Substantia nigra (tissue), 51 donors: ENCODE measurements at places on chromosomes 3 and 15.

GRCh38 chr15:31732726-31733125, 297.6 kb upstream of the CHRNA7 start:
- DNase-seq: no peak

- DNase-seq: no peak
These were observed 68.8 kb downstream of the CTNNB1 start for GRCh38 chr3:41267975-41268640.

GRCh38 chr3:186826976-186827857, 15.3 kb upstream of the ADIPOQ start:
- DNase-seq: peak; percentile 43

DNA sequence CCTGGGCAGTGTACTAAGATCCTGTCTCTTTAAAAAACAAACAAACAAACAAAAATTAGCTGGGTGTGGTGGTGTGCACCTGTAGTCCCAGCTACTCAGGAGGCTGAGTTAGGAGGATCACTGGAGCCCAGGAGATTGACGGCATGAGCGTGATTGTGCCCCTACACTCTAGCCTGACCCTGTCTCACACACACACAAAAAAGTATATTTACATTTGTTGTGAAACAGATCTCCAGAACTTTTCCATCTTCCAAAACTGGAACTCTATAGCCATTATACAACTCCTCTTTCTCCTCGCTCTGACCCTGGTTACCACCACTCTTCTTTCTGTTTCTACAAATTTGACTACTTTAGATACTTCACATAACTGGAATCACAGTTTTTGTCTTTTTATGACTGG, 56.0 kb upstream of the CCNB2 start:
- DNase-seq: no peak

GRCh38 chr3:172317984-172318383, 130.3 kb downstream of the GHSR start:
- DNase-seq: no peak

GRCh38 chr3:117107946-117108345, 398.4 kb downstream of the TUSC7 start:
- DNase-seq: no peak

DNA sequence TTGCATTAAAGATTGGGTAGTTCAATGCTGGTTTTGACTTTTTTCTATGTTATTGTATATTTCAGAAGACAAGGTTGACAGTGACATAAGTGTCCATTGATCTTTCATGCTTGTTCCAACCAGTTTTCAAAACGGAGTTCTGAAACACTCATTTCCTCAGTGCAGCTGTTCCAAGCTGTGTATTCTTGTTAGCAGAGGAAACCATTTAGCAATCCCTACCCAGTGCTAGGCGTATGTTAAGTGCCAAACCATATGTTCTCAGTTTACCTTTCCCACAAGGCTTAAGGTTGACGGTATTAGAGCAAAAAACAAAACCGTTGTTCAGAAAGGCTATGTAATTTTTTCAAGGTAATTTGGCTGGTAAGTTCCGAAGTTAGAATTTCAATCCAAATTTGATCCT, 9.1 kb downstream of the ATOSA start:
- DNase-seq: no peak

GRCh38 chr3:31813197-31813596, 167.9 kb downstream of the OSBPL10 start:
- no peak for DNase-seq

GRCh38 chr3:126127452-126127851, 43.5 kb upstream of the SLC41A3 start:
- no peak for DNase-seq

- no peak for DNase-seq
These were observed 623.0 kb downstream of the OTOL1 start for GRCh38 chr3:162119651-162120050.

- no peak for DNase-seq
These were observed 149.6 kb downstream of the AGBL1 start for GRCh38 chr15:86229306-86229705.

GRCh38 chr3:11236588-11237461, 35.4 kb upstream of the ATG7 start:
- no peak for DNase-seq

DNA sequence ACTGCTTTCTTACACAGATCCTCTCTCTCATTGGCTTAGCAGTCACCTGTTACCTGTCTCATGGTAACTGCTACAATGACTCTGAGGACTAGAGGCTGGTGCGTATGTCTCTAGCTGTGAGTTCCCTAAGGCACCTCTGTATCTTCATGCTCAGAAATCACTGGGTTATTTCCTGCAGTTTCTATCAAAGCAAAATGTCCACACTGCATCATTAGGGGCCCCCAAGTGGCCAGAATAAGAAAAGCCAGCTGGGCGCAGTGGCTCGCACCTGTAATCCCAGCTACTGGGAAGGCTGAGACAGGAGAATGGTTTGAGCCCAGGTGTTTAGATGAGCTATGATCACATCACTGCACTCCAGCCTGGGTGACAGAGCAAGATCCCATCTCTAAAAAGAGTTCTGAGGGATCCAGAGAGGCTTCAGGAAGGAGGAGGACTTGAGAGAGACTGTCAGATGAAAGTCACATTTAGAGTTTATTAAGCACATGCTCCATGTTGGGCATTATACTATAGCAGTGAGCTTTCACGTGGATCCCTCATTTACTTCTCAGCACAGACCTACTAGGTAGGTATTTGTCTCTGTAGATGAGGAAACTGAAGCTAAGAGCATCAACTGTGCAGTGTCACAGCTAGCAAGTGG, 2.3 kb upstream of the VPS18 start:
- DNase-seq: no peak

DNA sequence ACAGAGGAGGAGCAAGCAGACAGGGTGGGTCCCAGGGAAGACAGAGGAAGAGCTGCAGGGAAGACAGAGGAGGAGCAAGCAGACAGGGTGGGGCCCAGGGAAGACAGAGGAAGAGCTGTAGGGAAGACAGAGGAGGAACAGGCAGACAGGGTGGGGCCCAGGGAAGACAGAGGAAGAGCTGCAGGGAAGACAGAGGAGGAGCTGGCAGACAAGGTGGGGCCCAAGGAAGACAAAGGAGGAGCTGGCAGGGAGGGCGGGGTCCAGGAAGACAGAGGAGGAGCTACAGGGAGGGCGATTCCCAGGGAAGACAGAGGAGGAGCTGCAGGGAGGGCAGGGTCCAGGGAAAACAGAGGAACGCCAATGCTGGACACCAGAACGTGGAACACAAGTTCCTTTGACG, 66.5 kb downstream of the PLXNA1 start:
- no peak for DNase-seq

DNA sequence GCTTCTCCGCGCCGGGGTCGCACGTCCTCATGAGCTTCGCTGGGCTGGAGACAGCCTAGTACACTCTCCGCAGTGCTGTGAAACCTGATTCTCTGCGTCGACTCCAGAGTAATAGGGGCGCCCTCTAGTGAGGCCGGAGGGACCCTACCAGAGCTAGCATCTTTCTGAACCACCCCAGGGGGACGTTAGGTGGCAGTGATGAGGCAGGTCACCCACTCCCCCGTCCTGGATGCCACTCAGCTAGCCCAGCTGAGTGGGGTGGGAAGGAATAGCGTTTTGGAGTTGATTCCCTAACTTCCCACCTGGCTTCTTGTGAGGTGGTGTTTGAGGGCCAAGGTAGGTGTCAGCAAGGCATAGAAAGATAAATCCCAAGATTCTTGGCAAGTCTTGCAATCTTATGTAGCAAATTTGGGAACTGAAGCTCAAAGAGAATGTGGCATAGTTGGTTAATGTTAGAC, 4.0 kb downstream of the DUOXA2 start:
- DNase-seq: peak; percentile 83

DNA sequence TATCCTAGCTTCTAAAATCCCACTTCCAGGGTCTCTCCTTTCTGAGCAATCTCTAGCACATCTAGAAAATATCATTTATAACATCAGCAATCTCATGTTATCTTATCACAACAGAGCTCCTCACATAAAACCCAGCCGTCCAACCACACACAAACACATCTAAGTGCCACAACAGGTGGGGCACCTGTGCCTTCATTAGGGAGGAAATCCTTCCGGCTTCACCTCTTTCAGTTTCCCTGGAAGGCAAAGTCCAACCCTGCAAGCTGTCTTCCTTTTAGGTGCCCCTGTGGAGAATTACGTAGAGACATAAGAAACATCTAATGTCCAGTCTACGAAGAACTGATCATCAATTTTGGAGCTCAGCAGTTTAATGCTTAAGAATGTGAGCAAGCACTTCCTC, 1.6 kb downstream of the ZDHHC3 start:
- no peak for DNase-seq

DNA sequence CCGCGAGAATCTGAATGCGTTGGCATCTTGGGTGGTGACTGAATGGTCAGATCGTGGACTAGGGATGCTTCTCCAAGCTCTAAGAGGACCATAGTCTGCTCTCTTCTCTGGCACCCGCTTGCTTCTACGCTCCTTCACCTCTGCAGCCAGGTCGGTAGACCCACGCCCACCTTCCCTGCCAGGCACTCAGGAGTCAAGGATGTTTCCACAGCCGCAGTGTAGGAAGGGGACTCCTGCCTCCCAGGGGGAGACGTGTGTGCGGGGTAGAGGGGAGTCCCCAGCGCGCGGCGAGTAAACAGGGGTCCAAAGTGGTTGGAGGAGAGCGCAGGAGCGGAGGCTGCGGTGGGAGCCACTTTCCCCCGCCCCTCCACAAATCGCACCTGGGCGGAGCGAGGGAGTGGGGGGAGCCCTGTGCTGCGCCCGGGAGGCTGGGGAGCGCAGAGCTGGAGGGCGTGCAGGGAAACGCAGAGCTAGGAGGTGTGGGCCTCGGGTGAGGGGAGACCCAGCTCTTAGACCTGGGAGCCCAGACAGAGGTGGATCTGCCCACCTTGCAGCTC, 1.7 kb downstream of the LRRC3B start:
- DNase-seq: no peak

GRCh38 chr15:48720646-48721045, 75.1 kb upstream of the FBN1 start:
- no peak for DNase-seq

DNA sequence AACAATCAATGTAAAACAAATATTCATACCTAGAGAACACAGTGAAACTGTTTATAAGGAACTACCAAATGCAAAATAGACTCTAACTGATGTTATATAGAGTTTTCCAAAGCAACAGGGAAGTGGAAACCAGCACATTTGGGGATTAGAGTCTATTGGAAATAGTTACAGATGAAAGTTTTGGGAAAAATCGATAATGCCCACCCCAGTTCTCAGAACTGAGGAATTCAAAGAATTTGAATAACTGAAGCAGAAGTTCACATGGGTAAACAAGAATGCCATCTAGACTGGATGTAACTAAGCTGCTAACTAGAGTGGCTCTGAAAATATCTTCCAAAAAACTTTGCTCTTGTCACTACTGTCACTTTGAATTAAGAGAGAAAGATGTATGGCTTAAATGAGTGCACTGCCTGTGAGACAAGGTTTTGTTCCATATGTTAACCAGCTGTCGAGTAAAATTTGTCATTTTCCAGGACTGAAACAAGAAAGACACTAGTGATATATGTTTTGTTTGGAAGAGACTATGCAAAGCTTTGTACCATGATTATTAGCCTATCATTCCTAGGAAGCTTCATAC, 9.2 kb upstream of the DENND4A start:
- DNase-seq: no peak

DNA sequence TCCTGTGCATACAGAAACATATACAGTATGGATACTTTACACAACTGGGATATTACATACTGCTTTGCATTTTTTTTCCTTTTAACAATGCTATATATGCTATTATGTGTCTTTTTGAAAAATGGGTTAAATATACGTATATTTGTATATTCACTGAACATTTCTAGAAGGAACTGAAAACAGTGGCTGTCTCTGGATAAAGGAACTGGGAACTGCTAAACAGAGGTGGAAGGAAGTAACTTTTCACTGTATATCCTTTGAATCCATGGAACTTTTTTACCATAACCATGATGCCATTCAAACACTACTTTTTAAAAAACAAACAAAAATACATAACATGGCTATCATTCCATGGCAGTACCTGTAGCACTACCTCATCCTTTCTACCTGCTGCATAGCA, 1.8 kb downstream of the MTFMT start:
- no peak for DNase-seq

DNA sequence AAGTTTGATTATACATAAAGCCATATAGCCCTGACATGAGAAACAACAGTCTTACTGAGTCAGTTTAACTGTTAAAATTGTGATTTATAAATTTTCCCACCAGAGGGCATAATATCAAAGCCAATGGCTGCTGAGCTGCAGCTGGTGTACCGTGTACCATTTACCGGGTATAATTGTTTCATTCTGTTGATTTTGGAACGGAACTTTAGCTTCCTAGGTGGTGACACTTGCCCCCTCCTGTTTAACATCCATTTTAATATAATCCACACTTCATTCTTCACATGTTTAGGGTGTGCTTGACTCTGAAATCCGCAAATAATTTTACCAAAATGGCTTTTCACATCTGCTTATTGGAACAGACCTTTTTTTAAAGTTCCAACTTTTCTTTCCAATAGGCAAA, 72.8 kb downstream of the SLC9A9 start:
- peak; percentile 30 for DNase-seq

GRCh38 chr3:16477056-16477455, 36.4 kb downstream of the RFTN1 start:
- DNase-seq: no peak

DNA sequence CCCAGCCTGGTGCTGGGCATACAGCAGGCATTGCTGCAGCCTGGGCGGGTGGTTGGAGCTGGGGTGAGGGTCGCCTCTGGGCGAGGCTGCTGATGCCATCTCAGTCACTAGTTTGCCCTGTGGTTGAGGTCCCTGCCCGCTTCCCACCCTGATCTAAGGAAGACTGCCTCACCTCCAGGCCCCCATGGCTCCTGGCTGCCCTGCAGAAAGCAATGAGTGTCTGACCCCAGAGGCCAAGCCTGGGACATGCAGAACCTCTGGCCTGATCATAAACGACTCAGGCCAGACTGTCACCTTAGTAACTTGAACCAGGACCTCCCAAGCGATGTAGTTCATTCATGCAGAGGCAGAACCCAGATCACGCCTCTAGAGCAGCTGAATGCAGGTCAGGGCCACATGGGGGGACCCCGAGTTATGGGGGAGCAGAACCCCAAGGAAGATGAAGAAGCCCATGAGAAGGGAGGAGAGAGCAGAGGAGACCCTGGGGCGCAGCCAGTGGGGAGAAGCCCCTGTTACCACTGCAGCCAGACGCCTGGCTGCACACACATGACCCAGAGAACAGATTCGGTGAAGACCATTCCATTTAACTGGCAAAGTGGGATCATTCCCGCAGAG, 213.9 kb downstream of the TBC1D2B start:
- DNase-seq: no peak

DNA sequence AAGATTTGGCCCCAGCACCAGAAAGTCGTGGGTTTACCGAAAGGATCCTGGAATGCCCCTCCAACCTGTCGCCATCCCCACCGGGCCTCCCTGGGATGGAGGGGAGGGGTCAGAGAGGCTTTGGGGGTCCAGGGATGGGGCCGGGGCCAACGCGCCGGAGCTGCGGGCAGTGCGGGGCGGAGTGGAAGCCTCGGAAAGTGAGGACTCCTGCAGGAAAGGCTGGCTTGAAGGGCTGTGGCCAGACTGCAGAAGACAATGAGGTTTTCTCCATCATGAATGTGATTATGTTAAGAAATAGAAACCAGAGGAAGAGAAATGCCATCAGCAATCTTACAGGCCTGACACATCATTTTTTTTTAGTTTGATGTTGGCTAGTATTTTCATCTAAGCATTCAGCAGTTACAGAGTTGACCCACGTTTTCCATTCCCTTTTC, 738 bp downstream of the YEATS2 start:
- no peak for DNase-seq
